DMS79 treated with DMSO at 0.1 percent for 48 hours (cell line): ENCODE measurements at places on chromosomes 6 and 20.
A peak's percentile ranks its signal among the peaks of the same experiment; 100 is the strongest.

DNA sequence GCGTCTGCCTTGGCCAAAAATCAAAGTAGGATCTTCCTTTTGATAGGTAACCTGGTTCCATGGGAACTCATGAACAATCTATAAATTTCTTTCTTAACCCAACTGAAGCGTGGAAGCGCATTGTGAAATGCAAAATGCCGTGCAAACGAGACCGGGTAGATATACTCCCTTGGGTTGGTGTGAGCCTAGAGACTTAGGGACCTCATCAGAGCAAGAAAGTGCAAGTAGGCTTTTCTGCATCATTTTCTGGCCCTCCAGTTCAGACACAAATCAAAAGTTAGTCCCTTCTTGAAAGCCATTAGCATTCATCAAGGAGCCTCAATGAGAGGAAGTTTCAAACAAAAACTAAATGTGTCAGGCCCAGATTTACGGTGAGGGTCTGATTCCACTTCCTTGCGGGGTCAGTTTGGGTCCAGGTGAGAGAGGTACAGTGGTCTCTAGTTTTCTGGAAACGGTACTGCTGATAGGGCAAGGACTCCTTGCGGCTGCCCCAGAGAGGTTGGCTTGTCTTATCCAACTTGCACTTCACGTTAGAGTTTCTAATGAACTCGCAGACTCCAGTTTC, 5.3 kb upstream of the ZNF184 start:
- DNase-seq = no peak

DNA sequence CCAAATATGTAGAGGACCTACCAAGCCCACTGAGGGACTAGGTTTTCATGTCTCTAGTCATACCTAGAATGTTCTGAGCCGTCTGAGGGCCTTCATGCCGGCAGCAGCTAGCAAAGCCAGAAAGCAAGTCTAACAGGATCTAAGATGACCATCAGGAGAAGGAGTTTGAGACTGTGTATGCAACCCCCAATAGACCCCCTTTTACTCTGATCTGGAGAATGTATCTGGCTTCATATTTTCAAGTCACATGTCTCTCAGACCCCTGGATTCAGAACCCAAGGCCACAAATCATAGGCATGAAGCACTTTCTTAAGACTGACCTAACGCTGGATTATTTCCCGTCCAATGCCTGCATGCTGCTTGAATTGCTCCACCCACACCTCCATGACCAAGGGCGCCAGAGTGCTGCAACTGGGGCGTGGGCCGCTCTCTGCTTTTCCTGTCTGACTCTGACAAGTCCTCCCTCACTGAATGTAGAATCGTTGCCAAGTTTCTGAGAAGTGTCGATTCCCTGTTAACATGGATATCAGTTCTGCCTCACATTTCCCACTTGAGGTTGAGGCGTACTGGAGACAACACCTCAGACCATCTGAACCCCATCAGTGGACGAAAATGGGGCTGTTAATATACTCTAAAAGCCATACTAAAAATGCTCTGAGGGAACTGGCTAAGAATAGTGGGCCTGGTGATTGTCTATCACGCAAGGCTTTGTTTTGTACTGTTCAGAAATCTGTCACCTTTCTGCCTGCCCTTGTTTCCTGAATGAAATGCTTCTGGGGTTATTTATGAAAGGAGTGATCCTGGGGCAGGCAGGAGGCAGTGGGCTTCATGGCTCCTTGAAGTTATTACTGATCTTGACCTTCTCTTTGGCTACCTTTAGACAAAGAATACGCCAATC, 23.9 kb upstream of the ASXL1 start:
- no peak for DNase-seq

DNA sequence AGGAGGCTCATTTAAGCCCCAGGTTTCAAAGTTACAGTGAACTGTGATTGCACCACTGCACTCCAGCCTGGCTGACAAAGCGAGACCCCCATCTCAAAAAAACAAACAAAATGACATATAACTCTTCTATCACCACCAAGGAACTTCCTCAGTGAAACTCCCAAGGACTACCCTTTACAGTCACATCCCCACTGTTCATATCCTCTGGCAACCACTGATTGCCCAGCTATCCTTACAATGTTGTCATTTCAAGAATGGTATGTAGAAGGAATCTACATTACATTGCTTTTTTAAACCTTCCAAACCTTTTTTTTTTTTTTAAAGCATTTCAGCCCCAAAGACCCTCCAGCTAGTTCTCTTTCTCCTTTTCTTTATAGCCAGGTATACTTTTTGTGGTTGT, 123.1 kb upstream of the CARMIL1 start:
- no peak for DNase-seq

GRCh38 chr6:33049323-33050013, 24.0 kb downstream of the HLA-DPA1 start:
- no peak for DNase-seq

DNA sequence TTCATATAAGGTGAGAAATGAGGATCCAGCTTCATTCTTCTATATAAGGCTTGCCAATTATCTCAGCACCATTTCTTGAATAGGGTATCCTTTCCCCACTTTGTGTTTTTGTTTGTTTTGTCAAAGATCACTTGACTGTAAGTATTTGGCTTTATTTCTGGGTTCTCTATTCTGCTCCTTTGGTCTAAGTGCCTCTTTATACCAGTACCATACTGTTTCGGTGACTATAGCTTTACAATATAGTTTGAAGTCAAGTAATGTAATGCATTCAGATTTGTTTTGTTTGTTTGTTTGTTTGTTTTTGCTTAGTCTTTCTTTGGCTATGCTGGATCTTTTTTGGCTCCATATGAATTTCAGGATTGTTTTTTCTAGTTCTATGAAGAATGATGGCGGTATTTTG, 64.6 kb downstream of the ERMARD start:
- no peak for DNase-seq

GRCh38 chr20:32749914-32750637, 6.8 kb upstream of the COMMD7 start:
- no peak for DNase-seq

DNA sequence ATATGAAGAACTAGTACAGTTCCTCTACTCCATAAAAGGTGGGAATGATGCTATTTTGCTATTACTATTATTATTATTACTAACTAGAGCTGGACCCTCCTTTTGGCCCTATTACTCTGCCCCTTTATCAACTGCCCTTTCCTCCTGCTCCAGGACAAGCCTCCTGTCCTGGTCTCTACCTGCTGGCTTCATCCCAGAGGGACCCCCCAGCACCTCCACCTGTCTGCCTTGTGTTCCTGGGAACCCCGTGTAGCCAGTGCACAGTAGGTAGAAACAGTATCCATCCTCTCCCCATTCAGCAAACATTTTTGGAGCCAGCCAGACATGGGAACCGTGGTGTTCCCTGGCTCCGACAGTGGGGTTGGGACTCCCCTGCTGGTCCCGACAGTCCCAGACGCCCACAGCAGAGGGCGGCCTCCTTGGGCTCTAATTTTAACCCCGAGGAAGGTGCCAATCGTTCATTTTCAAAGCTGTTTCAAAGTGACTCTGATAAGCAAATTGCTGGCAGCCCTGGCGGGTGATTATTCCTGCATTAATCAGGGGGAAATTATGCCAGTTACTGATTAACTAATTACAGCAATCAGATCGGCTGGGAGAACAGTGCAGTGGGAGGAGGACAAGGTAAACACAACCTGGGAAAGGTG, 44.2 kb upstream of the MDGA1 start:
- DNase-seq = no peak

DNA sequence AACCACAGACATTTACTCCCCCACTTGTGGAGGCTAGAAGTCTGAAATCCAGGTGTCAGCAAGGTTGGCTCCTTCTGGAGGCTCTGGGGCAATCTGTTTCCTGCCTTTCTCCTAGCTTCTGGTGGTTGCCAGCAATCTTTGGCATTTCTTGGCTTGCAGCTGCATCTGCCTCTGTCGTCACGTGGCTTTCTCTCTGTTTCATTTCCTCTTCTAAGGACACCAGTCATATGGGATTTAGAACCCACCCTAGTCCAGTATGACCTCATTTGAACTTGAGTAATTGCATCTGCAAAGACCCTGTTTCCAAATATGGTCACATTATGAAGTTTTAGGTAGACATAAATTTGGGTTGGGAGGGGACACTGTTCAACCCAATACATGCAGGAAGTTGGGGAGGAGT, 56.2 kb upstream of the EPB41L1 start:
- DNase-seq = no peak

DNA sequence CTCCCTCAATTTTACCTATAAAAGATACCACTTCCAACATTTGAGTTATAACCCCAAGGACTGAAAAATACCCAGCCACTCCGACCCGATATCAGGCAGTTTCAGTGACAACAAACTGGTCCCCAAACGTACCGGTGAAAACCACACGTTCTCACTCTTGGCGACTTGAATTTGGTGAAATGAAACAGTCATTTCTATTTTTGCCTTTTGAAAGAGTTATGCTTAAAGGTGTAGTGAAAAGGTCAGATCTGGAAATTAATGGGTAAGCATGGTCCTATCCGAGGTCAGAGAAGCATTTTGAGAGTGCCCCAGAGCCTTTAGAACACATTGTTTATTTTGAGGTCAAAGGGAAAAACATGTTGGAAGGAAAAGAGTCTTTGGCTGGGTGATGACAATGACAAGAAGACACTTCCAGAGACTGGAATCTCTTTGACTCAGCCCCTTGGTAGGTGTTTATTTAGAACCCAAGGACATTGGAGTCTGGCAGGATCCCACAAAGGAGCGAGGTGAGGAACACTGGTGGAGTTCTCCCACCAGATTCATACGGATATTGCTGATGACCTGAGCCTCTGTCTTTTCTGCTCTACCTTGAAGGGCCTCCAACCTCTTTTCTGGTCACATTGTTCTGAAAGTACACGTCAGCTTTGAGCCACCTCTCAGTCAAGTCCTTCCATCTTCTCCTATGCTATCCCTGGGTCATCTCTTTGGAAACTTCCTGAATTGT, 235.0 kb downstream of the GMPR start:
- no peak for DNase-seq

DNA sequence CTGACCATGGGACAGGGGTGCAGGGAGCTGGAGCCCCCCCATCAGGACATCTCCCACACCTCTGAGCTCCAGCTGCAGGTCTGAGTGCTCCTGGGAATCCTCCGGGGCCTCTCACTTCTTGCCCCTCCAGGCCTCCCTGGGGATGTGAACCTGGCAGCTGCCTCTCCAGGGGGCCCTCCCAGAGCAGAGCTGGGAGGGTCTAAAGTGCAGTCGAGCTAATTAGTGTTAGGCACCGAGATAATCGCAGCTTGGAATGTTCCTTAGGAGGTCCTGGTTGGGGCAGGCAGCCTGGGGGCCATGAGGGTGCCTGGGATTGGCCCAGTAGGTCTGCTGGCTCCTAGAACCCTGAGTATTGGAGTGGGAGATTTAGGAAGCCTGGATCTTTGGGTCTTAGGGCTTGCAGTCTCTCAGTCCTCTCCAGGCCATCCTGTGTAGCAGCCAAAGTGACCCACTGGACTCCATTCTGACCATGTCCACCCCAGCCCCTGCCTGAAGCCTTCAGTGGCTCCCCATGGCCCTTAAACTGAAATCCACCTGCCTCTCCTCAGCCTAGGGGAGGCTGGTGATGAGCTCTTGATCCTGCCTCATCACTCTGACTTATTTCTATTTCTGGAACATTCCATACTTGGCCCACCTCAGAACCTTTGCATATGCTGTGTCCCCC, 26.0 kb downstream of the CEBPB start:
- DNase-seq = no peak

DNA sequence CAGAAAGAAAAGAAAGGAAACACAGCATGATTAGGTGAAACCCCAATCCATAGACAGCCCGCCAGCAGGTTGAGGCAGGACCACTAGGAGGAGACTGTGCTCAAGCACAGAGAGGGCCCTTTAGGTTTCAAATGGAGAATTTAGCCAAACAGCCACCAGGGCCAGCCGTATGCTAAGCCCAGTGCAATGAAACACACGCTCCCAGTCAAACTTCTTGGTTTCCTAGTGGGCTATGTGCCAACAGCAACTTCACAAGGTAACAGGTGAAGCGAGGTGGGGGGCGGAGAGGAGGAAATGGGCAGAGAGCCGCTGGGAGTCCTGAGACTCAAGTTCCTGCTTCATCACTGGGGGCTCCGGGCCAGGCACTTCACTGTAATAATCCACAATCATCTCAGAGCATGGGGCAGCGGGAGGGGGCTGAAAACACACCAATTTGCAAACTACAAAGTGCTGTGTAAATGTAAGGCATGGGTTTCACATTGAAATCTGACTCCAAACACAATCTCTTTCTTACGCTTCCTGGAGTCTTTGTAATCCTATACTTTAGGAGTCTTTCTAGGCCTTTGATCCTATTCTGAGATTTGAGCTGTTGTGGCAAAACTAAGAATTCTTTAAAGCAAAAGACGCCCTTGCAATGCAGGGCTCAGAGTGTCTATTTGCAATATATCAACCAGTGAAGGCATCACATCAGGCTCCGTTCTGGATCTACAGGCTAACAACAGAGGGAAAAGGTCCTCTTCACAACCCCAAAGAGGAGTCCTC, 117.3 kb downstream of the OPRM1 start:
- peak; percentile 60 for DNase-seq

DNA sequence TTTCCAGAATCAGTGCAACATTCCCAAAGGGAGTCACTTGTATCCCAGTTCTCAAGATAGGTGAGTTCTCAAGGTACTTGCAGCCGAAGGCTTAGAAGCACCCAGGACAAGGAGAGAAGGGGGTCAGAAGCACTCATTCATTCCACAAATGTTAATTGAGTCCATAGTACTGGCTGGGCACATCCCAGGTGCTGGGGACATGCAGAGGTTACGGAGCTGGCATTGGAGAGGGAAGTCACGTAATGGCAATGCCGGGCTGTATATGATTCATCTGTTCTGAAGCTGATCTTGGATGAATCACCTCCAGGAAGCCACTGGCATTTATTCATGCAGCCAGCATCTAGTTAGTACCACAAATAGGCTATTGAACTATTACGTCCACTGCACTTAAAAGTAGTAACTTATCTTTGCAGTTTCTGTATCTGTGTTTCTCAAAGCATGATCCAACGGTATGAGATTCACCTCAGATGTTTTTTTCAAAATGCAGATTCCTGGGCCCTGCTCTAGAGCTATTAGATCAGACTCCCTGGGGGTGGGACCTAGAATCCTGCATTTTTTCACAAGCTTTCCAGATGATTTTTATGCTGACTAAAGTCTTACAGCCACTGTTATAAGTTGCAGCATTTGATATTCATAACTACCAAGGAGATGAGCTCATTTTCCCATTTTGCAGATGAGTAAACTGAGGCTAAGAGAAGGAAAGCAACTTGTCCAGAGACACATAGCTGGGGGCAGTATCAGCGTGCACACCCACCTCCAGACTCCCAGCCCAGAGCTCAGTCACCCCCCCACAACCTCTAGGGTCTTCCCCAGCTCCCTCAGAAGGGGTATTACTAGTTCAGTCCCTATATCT, 44.1 kb upstream of the ID1 start:
- DNase-seq = no peak

GRCh38 chr6:132659082-132659481, at the start of gene TAAR1:
Gene TAAR1 (minus strand): TSS chr6:132659182. CDS start chr6:132646003, 13,179 bp downstream.
- DNase-seq = no peak

GRCh38 chr6:79031821-79032590, 46.0 kb downstream of the PHIP start:
- DNase-seq = no peak
